ENCODE measurements at places on chromosomes 13 and 19.

DNA sequence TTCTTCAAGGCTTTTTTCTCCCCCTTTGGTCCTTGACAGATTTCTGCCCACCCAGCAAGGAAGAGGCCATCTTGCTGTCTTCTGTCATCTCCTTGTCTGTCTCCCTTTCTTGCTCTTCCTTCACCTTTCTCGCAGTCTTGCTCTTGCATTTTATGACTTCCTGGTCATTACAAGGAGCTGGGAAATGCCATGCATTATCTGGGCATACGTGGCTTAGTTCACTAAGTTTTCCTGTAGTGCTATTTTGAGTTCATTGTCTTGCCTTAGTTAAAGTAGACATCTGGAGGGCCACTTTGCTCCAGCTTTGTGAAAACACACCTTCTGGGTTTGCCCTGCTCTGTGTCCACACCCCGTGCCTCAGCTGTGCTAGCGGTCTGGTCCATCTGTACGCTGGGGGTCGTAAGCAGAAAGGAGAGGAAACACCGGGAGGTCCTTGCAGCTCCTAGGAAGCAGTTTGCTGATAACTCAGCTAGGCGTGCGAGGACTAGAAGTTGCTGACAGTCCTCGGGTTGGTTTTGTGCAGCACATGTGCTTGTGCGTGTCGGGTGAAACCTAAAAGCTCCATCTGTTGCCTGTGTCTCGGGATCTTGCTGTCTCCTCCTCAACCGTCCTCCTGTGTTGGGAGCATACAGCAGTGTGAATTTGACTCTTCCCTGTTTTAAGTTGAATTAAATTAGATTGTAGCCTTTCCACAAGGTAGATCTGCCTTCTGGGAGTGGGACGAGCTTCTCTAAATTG lies 59.4 kb downstream of the ARHGEF7 start:
- DNase-seq, result peak; percentile 39

GRCh38 chr19:29260477-29261317 lies 47.7 kb upstream of the UQCRFS1 start:
- no peak for DNase-seq

GRCh38 chr19:6457958-6458694 lies 1.5 kb downstream of the SLC25A23 start:
- DNase-seq, result no peak

DNA sequence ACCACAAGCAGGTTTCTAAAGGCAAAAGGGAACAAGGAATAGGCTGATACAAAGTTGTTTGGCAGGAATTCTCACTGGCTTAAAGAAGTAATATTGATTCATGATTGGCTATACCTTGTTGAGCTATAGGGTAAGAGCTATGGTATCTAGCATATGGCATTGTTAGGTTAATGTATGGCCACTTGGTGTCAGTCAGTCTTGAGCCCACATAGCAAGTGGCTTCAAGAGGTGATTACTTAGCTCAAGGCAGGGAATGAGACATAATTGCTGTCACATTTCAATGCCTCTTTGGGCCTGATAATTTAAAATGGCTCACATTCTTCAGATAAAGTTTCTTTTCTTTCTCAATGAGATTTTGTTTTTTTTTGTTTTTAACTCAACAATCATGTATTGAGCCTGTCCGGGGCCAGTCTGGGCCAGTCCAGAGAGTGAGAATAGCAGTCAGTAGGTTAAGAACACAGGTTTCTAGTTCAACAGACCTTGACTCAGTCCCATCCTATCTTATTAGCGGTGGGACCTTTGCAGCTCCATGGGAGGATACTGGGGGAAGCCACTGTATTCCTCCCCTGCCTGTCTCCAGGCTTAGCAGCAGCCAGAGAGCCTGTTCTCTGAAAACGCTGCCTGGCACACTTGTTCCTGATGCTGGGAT lies 45.8 kb upstream of the RCBTB2 start:
- no peak for DNase-seq

DNA sequence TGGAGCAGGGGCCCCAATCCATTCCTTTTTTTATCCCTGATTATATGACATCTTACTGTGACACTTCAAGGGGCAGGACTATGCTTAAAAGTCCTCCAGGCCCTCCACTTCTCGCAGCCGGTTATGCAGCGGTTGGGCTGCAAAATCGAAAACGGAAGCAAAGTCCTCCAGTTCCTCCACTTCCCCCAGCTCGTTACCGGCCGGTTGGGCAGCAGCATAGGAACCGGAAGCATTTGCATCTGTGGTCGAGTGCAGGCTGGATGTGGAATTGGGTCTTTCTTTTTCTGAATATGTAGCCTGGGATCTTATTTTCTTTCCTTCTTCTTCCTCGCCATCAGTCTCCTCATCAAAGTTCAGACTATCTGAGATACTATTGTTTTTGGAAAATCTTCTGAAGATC lies 46.1 kb downstream of the OXGR1 start:
- no peak for DNase-seq

DNA sequence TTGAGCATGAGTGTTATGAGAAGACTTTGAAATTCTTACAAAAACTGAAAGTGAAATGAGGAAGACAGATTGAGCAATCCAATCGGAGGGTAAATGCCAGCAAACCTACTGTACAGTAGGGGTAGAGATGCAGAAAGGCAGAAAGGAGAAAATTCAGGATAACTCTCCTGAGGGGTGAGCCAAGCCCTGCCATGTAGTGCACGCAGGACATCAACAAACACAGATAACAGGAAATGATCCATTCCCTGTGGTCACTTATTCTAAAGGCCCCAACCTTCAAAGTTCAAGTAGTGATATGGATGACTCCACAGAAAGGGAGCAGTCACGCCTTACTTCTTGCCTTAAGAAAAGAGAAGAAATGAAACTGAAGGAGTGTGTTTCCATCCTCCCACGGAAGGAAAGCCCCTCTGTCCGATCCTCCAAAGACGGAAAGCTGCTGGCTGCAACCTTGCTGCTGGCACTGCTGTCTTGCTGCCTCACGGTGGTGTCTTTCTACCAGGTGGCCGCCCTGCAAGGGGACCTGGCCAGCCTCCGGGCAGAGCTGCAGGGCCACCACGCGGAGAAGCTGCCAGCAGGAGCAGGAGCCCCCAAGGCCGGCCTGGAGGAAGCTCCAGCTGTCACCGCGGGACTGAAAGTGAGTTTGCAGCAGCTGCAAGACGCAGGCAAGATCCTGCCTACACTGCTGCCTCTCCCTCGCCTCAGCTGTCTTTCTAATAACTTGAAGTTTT lies at the start of gene TNFSF13B:
TNFSF13B (plus strand) TSS at position 118 of the 728 bp plus-strand sequence; CDS start at position 296, 178 bp downstream.
- DNase-seq, result peak; percentile 22

- peak; percentile 42 for DNase-seq
Measured at GRCh38 chr19:12913011-12913561, 6.0 kb downstream of the SYCE2 start.

DNA sequence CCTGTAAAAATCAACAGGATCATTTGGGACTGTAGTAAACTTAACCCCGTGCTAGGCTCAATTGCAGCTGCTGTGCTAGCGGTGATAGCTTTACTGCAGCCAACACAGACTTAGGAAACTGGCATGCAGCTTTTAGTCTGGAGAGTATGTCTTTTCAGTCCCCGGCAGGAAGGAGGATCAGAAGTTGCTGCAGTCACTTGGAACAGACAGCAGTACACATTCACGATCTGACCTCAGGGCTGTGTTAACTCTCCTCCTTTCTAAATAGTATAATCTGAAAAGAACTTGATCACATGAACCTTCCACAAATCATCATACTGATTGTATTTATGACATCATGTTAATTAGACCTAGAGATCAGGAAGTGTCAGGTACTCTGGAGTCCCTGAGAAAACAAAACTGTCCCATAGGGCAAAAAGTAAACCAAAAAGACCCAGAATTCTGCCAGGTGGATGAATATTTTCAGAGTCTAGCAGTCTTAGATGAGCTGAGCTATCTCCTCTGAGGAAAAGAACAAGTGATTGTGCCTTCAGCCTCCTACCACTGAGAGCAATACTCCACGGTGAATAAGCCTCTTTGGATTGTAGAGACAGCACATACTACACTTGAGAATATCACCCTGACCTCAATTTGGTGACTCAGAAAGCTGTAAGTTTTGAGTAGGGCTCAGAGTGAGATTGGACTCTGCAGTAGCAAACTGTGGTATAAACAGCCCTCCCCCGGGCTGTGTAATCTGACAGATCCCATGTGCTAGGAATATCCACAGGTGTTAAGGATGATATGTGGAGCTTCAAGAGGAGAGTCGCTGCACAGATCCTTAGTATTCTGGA lies 181.0 kb upstream of the GPR12 start:
- peak; percentile 72 for DNase-seq

Data from foreskin fibroblast (primary cell).